ENCODE measurements at places on chromosomes 2 and 18. TPM values are rescaled to one million over a fixed set of nuclear protein-coding genes. Genes with fewer than 3 reads are reported as not detected.

RUFY4 gene
- total RNA-seq = 0.27 TPM

DNA sequence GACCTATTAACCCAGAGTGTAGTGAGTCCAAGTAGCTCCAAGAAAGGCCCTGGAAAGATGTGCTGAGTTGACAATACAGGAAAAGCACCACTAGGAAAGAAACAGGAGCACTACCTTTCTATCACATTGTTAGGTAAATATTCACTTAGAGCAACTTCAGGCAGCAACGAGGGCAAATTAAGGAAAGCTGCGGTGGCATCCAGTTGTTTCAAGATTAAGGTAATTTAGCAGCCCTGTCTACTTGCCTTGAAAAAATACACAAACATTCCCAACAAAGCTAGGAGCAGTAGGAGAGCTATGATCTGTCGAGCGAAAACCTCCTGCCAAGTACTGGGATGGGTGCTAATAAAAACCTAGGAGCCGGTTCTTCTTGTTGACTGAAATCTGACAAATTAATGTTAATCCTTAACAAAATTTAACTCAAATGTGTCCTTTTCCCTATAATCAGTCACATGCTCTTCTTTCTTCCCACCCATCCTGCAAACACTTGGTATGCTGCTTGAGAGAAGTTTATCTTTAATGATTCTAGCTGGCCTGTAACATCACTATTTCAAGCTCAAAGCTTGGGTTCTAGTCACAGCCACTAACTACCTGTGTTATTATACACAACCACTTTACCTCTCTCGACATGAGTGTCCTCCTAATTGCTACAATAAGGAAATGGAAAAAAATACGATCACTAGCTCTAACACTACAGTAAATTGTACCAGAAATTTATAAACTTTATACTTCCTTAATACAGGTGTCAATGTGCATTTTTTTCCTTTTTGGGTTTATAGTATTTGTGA is 2.0 kb downstream of the ACAA2 start:
- no peak for DNase-seq
- H3K4me1 ChIP-seq = peaks cover 12% of the 10 kb centered on the region
- peak overlapping the region; percentile 96 for H3K4me3 ChIP-seq
- no peaks in the 10 kb centered on the region for H3K27me3 ChIP-seq
- H3K27ac ChIP-seq = no peak overlapping the region

GRCh38 chr18:22221350-22221749 is 52.0 kb downstream of the GATA6 start:
- no peak for DNase-seq
- no peaks in the 10 kb centered on the region for H3K36me3 ChIP-seq
- no peak overlapping the region for H3K27ac ChIP-seq
- H3K4me3 ChIP-seq = no peak overlapping the region
- H3K4me1 ChIP-seq = no peaks in the 10 kb centered on the region

NPPC gene
- not detected for total RNA-seq

DNA sequence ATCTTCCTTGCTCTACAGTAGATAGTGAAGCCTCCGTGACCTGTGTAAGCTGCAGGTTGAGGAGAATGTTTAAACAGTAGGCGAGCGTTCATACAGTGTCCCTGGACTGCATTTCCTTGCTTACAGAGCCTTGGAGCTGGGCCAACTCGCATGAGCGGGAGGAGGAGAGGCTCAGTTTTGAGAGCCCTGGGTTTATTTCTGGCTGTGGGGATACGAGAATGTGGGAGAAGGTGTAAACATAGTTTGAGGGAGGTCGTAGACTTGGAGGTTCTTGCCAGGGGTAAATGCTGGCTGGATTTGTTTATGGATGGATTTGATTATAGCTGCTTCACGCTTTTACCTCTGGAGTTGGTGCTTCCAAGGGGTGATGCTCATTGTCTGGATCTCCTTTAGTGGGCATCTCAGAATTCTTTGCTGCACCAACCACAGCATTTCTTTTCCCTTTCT is 20.8 kb downstream of the CRIM1 start:
- H3K4me3 ChIP-seq = no peak overlapping the region
- no peaks in the 10 kb centered on the region for H3K27me3 ChIP-seq
- H3K4me1 ChIP-seq = peaks cover 65% of the 10 kb centered on the region

DNA sequence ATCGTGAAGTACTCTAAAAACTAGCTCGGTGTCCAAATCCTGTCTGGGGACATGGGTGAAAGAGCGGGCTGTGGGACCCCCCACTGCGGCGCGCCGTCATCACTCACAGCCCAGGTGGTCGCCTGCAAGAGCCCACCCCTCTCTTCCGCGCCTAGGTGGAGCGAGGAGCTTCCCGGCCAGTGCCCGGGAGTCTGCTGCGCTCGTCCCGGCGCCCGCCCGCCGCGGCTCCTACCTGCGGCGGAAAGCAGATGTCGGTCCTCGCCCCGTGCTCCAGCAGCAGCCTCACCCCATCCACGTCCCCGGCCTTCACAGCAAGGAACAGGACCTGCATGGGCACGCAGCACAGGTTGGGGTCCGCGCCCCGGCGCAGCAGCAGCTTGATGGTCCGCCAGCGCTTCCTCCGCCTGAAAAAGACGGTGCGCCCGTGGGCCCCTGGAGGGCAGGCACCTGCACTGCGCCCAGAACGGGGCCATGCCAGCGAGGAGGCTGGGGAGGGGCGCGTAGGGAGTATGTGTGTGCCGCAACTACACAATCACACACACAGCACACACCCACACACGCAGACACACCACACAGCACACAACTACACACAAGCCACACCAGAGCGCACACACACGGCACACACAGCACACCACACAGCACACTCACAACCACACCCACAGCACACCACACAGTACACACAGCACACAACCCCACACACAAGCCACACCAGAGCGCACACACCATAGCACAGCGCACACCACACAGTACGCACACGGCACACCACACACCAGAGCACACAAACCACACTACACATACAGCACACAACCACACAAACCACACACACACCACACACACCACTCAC is 37.4 kb downstream of the ANKMY1 start:
- H3K27ac ChIP-seq = no peak overlapping the region
- H3K4me3 ChIP-seq = no peak overlapping the region
- H3K36me3 ChIP-seq = no peaks in the 10 kb centered on the region
- peaks cover 8% of the 10 kb centered on the region for H3K4me1 ChIP-seq

IL1B gene
- 9.1 TPM for total RNA-seq

DNA sequence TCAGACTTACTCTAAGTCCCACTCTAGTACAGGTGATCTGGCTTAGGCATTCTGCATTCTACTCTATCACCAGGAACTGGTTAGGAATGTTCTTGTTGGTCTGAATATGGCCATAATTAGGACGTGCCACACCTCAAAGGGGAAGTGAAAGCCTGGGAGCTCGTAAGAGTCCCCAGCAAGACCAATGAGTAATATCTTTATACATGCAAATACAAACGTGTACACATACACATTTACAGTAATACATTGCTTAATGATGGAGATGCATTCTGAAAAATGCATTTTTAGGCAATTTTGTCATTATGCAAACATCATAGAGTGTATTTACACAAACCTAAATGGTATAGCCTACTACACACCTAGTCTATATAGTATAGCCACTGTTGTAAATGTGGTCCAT is 19.5 kb upstream of the ERCC3 start:
- no peak overlapping the region for H3K27ac ChIP-seq
- no peaks in the 10 kb centered on the region for H3K4me1 ChIP-seq
- no peaks in the 10 kb centered on the region for H3K27me3 ChIP-seq
- DNase-seq = no peak
- no peaks in the 10 kb centered on the region for H3K36me3 ChIP-seq

KCNE4 gene
- 1.0 TPM for total RNA-seq

DNA sequence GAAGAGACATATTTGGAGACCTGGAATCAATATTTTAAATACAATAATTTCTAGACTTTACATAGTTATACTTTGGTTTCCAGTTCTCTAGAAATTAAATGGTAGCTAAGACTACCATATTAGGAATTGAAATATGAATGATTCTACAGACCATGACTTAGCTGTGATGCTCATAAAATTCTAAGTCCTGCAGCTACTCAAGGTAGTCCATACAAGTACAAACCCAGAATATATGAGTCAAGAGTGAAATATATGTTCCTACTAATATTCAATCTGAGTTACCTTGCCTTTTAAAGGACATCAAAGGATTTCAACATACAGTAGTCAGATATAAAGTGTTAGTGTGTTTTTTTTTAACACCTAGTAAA is 10.1 kb upstream of the SPOPL start:
- no peaks in the 10 kb centered on the region for H3K36me3 ChIP-seq
- H3K27me3 ChIP-seq = no peaks in the 10 kb centered on the region
- DNase-seq = no peak
- no peak overlapping the region for H3K4me3 ChIP-seq
- H3K4me1 ChIP-seq = no peaks in the 10 kb centered on the region
- H3K27ac ChIP-seq = no peak overlapping the region

Data from Peyer's patch (tissue), 4 donors.